M059J (cell line): ENCODE measurements at places on chromosomes 2 and 18. TPM values are rescaled to one million over a fixed set of nuclear protein-coding genes. Genes with fewer than 3 reads are reported as not detected.

DNA sequence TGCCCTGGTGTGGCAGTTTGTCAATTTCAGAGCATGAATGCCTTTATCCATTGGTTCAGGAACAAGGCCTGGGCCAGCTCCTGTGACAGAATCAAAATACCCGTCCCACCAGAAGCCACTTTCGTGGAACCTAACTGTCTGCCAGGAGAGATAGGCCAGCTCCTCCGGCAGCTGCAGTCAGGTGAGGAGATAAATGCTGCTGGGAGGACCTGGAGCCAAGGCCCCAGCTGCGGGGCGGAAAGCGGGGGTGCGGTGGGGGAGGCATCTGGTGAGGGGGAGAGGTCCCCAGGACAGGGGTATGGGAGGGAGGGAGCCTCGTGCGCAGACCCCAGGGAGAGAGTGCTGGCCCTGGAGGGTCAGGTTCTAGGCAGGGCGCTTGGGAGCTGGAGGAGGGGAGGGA lies 4.4 kb upstream of the ASB1 start:
- no peak for DNase-seq

GRCh38 chr2:84487298-84487996 lies 28.4 kb upstream of the SUCLG1 start:
- DNase-seq = no peak

DNA sequence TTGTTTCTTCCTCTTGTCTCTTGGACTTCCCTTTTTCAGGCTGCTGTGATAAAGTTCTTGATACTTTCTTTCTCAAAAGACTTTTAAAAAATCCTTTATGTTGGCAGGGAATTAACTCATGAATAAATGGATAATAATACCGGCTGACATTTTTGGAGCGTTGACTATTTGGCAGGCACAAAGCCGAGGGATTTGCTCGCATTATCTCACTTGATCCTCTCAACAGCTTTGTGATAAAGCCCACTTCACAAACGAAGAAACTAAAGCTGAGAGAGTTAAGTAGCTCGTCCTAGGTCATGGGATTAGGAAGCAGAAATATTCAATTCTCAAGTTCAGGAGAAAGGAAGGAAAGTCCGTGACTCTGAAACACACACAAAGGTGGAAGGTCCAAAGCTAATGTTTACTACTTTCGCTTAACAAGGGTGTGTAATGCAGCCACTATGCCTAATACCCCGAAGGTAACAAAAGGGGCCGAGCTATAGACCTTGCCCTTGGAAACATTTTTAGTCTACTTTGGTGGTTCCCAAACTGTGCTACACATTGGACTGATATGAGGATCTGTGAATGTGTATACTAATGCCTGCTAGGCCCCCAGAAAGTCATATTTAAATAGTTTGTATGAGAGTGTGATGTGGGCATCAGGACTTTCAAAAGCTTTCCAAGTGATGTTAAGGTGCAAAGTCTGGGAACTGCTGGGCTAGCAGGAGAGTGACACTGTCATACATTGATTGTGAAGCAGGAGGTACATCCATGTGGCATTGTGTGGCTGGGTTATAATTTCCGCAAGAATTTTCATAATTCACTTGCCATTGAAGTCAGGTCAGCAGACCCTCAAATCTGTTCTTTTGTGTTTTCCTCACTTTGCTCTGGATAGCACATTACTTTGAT lies 508.4 kb downstream of the PLCL1 start:
- no peak for DNase-seq

GRCh38 chr2:206647985-206648384 lies 5.7 kb downstream of the FAM237A start:
- no peak for DNase-seq

DNA sequence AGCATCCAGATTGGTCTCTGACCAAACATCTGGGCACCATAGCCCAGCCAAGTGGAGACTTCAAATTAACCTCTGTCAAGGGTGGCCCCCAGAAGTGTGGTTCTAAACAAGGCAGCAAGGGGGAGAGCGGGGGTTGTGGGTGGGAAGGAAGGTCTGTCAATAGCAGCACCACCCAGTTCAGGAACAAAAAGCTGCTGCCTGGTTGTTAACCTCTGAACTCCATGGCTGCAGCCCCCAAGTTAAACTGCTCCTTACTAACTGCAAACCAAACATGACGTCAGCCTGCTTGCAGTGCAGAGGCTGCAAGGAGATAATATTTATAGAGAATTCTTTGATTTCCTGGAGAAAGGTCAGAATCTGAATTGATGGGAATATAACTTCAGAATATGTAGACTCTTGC lies 76.5 kb downstream of the ARL4C start:
- DNase-seq = no peak

C2orf66 gene
- total RNA-seq = not detected in 2 replicates

OSBPL6 gene
- 4.0 and 5.7 TPM in 2 replicates for total RNA-seq

DLGAP1 gene
- total RNA-seq = not detected in 2 replicates

DPYSL5 gene
- not detected in 2 replicates for total RNA-seq
